T-cell (primary cell): ENCODE measurements at places on chromosomes 6 and 20. TPM values are rescaled to one million over a fixed set of nuclear protein-coding genes. Genes with fewer than 3 reads are reported as not detected.

GRCh38 chr6:56864171-56864616 is 90.7 kb upstream of the BEND6 start:
- H3K36me3 ChIP-seq: no peaks in the 10 kb centered on the region
- no peak overlapping the region for H3K4me3 ChIP-seq
- no peak for DNase-seq
- H3K27me3 ChIP-seq: peaks cover 6% of the 10 kb centered on the region

GRCh38 chr6:2155206-2155605 is 90.2 kb downstream of the GMDS start:
- no peaks in the 10 kb centered on the region for H3K27me3 ChIP-seq
- H3K36me3 ChIP-seq: no peaks in the 10 kb centered on the region
- no peak overlapping the region for H3K27ac ChIP-seq
- H3K4me3 ChIP-seq: no peak overlapping the region

DNA sequence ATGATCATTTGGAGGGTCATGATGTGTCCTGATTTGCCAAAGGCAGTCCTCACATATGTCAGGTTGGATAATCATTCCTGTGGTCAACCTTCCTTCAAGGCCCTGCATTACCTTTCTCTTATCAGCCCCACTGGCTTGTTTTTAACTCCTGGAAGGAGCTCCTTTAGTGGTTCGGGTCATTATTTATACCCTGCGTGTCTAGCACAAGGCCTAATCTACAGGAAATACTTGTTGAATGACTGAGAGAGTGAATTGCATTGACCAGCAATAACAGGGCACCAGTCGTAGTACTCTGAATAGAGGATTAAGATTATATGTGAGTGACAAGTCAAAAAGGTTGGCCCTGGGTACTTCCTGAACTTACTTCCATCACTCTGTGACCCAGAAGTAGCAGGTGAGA is 4.5 kb downstream of the HIVEP2 start:
- DNase-seq: no peak
- peak overlapping the region; percentile 18 for H3K4me3 ChIP-seq
- H3K27ac ChIP-seq: peak overlapping the region; percentile 100
- H3K36me3 ChIP-seq: peaks cover 3% of the 10 kb centered on the region

DNA sequence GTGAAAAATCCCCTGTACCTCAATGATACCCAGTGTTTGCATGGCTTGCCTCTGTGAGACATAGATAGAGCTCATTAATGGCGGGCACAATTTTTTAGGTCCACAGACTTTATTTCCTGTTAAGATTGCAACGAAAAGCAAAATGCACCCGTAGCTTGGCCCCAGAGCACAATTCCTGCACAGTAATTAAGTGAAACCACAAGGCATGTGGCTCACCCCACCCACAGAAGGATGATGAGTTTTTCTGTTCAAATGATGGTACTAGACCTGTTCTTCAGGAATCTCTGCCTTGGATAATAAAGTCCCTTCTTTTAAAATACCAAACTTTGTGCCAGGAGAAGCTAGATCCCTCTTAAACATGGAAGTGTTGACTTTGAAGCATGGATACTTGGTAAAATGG is 738.1 kb downstream of the QKI start:
- DNase-seq: no peak
- no peak overlapping the region for H3K27ac ChIP-seq
- H3K27me3 ChIP-seq: no peaks in the 10 kb centered on the region
- no peaks in the 10 kb centered on the region for H3K4me1 ChIP-seq
- no peak overlapping the region for H3K4me3 ChIP-seq

GRCh38 chr6:43934183-43934802 is 164.3 kb downstream of the VEGFA start:
- H3K27me3 ChIP-seq: no peaks in the 10 kb centered on the region
- H3K36me3 ChIP-seq: no peaks in the 10 kb centered on the region
- H3K4me3 ChIP-seq: no peak overlapping the region
- H3K4me1 ChIP-seq: no peaks in the 10 kb centered on the region
- no peak overlapping the region for H3K27ac ChIP-seq

GRCh38 chr20:54293526-54293925 is 85.6 kb downstream of the PFDN4 start:
- H3K36me3 ChIP-seq: no peaks in the 10 kb centered on the region
- no peaks in the 10 kb centered on the region for H3K4me1 ChIP-seq
- H3K4me3 ChIP-seq: no peak overlapping the region
- no peaks in the 10 kb centered on the region for H3K27me3 ChIP-seq

- no peak overlapping the region for H3K4me3 ChIP-seq
- no peak overlapping the region for H3K27ac ChIP-seq
- H3K36me3 ChIP-seq: no peaks in the 10 kb centered on the region
- no peak for DNase-seq
- no peaks in the 10 kb centered on the region for H3K4me1 ChIP-seq
Measured at GRCh38 chr6:82385546-82385945, 21.9 kb downstream of the TPBG start.

SPACA1 gene
- not detected for total RNA-seq

DNA sequence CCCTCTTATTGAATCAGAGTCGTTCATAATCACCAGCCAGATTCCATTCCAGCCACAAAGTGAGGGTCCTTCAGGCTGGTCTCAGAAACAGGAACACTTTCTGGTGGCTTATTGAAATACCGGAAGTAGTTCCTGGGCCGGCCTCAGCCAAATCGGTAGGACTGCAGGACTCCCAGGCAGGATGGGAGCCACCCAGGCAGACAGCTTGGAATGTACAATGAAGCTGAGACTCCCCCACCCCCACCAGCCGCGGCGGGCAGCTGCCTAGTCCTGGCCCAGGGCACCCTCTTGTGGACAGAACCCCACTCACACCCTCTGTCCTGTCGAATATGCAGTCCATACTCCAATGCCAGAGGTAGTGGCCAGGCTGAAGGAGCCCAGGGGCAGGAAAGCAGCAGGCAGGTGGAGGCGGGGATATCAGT is 43.8 kb downstream of the MDFI start:
- H3K36me3 ChIP-seq: peaks cover 9% of the 10 kb centered on the region
- H3K4me1 ChIP-seq: peaks cover 21% of the 10 kb centered on the region
- no peak overlapping the region for H3K27ac ChIP-seq
- no peaks in the 10 kb centered on the region for H3K27me3 ChIP-seq
- DNase-seq: peak; percentile 59

- H3K4me1 ChIP-seq: no peaks in the 10 kb centered on the region
- H3K27me3 ChIP-seq: no peaks in the 10 kb centered on the region
- no peaks in the 10 kb centered on the region for H3K36me3 ChIP-seq
- no peak overlapping the region for H3K27ac ChIP-seq
- DNase-seq: no peak
Measured at GRCh38 chr6:5078121-5078669, 6.9 kb upstream of the PPP1R3G start.

- DNase-seq: peak; percentile 31
- H3K36me3 ChIP-seq: no peaks in the 10 kb centered on the region
- H3K27me3 ChIP-seq: no peaks in the 10 kb centered on the region
- H3K27ac ChIP-seq: peak overlapping the region; percentile 39
- peaks cover 19% of the 10 kb centered on the region for H3K4me1 ChIP-seq
- no peak overlapping the region for H3K4me3 ChIP-seq
Measured at GRCh38 chr6:79671600-79672266, 40.6 kb downstream of the SH3BGRL2 start.

VEGFA gene
- total RNA-seq: 8.9 TPM
